ENCODE measurements at places on chromosomes 12 and 14.

DNA sequence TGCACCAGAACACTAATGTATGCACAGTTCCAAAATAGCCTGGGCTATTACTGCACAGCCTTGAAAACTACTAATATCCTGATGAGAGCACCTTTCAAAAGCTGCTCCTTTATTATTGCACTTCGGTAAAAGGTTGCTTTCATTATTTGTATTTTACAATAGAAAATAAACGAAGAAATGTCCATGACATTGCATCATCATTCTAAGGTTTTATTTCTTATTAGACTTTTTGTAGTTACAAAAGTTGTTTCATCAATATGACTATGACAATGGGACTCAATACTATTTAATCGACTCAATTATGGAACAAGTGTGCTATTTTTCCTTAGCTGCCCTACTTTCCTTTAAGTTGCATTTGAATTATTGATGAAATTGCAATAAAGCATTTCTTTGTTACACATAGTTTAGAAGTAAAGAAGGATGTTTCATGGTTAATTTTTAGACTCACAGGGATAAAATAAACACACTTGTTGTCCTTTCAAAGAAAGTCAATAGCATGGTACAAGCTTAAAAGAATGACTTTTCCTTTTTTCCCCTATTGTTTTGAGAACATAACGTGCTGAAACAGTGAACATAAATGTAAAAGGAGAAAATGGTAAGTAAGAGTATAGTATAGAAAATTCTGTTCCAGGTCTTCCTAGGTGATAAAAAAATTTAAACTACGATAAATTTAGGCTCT is 407.6 kb downstream of the BCAT1 start:
- no peak for DNase-seq

GRCh38 chr12:51630986-51631385 is 40.0 kb downstream of the SCN8A start:
- no peak for DNase-seq

GRCh38 chr14:95488376-95489213 is 27.9 kb downstream of the SYNE3 start:
- DNase-seq = peak; percentile 25

DNA sequence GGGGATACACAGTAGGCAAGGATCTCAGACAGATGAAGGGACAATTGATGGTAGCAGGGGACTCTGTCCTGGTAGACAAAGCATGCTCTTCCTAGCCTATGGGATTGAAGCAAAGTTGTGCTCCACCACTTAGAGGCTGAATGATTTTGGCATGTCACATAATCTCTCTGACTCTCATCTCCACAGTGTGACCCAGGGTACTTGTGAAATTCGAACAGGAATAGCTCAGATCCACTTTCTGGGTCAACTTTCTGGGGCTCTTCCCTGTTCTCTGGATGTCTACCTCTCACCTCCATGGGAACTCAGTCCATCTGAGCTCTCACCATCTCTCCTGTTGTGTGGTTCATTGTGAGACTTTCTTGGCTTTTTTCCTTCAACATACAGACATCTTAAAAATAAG is 1.7 kb upstream of the DCD start:
- no peak for DNase-seq

GRCh38 chr12:97601934-97602720 is 139.5 kb downstream of the RMST start:
- no peak for DNase-seq
